ENCODE measurements at places on chromosomes 4 and X.

- no peak for DNase-seq
Measured at GRCh38 chr4:39565878-39566600, 38.8 kb upstream of the UGDH start.

GRCh38 chr4:7041801-7042502, 1.2 kb upstream of the TADA2B start:
- no peak for DNase-seq

DNA sequence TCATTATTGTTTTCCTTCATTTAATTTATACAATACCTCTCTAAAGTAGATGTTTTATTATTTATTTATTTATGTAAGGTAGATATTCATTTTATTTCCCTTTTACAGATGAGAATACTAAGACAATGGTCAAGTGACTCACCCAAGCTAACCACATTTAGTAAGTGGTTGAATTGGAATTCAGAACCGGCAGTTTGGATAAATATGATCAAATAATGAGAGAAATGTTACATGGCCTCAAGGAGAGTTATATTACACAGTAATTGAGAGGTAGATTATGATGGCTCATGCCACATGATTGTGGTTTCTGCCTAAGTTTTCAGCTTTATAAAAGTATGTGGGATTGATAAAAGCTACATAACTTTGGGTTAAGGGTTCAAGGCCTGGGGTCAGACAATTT, 239.4 kb upstream of the BOD1L1 start:
- DNase-seq = no peak

DNA sequence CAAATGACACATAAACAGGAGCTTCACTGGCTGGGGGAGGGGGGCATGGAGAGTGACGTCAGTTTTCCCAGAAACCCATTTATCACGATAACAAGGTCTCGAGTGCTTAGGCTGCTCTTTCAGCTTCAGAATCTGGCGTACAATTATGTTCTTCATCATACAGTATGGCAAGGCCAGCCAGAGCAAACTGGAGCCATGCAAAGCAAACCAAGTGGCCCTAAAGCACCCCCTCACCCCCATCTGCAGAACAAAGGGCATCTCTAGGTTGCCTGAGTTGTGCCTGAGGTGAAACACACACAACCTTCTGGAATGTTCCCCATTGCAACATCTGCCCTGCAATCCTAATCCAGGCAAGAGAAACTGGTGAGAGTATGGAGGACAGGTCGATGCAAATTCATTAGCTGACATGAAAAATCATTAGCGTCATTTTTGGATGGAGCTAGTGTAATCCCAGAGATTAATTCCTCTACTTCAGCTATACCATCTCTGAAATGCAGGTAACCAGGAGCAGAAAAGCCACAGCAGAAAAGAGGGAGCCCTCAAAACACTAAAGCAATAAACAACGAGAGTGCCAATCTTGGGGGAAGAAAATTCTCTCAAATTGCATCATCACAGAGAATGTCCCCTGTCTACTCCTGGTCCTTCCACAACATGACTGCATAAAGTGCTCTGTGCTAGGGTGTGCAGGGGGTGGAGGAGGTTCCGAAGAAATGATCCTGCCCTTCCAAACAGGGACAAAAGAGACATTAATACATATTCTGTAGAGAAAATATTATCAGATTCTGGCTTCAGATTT, 1.8 kb downstream of the SEPTIN6 start:
- DNase-seq = no peak

- no peak for DNase-seq
Measured at GRCh38 chrX:124433186-124433585, 86.8 kb downstream of the SH2D1A start.

All from NCI-H1694 treated with DMSO at 0.1 percent for 48 hours (cell line).